ENCODE measurements at places on chromosomes 16 and 17.

- no peak for DNase-seq
Measured at GRCh38 chr16:88430524-88431446, 22.3 kb upstream of the ZFPM1 start.

DNA sequence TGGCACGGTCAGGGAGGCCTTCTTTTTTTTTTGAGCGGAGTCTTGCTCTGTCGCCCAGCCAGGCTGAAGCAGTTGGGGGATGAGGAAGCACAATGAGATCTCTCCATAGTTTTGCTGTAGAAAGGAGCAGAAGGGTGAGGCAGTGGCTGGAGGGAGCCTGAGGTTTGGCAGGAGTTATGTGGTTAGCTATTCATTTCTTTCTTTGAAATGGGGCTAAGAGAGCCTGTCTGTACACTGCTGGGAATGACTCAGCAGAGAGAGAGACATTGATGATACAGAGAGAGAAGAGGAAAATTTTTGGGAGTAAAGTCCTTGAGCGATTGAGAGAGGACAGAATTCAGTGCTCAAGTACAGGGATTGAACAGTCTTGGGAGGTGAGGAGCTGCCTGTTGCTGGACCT is 22.1 kb downstream of the NOS2 start:
- no peak for DNase-seq

DNA sequence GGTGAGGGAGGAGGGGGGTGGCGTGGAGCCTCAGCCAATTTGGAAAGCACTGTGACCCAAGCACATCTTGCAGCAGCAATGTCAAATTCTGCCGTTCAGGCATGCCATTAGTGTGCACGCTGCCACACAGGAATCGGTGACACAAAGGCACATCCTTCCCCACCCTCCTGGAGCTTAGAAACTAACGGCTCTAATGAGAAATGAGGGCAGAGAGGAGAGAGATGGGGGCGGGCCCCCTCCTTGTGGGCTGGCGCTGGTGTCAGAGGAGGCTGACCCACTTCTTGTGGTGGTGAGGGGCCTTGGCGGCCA is 94.8 kb downstream of the RTN4RL1 start:
- no peak for DNase-seq

GRCh38 chr16:8831871-8832716 is 34.5 kb downstream of the PMM2 start:
- no peak for DNase-seq

- no peak for DNase-seq
Measured at GRCh38 chr17:77246110-77247047, 105.6 kb downstream of the SEC14L1 start.
